Cardiac atrium fibroblast (primary cell): ENCODE measurements at places on chromosomes 1 and 21. TPM values are rescaled to one million over a fixed set of nuclear protein-coding genes. Genes with fewer than 3 reads are reported as not detected.

GJA8 gene
- not detected in 2 replicates for total RNA-seq

AADACL3 gene
- not detected in 2 replicates for total RNA-seq

C1orf116 gene
- not detected in 2 replicates for total RNA-seq

PLA2G2D gene
- not detected in 2 replicates for total RNA-seq
